ENCODE measurements at places on chromosomes 1 and 21.

GRCh38 chr1:221381910-221382623 is 359.8 kb downstream of the DUSP10 start:
- peak; percentile 13 for DNase-seq

- DNase-seq, result no peak
Observed at GRCh38 chr1:119713749-119714456, 2.2 kb downstream of the PHGDH start.

- DNase-seq, result no peak
Observed at GRCh38 chr1:114298008-114298407, 144.3 kb upstream of the SYT6 start.

- DNase-seq, result peak; percentile 98
Observed at GRCh38 chr1:24018611-24019580, 38.8 kb upstream of the SRSF10 start.

GRCh38 chr1:159091180-159091560 is 14.6 kb upstream of the AIM2 start:
- DNase-seq, result no peak

DNA sequence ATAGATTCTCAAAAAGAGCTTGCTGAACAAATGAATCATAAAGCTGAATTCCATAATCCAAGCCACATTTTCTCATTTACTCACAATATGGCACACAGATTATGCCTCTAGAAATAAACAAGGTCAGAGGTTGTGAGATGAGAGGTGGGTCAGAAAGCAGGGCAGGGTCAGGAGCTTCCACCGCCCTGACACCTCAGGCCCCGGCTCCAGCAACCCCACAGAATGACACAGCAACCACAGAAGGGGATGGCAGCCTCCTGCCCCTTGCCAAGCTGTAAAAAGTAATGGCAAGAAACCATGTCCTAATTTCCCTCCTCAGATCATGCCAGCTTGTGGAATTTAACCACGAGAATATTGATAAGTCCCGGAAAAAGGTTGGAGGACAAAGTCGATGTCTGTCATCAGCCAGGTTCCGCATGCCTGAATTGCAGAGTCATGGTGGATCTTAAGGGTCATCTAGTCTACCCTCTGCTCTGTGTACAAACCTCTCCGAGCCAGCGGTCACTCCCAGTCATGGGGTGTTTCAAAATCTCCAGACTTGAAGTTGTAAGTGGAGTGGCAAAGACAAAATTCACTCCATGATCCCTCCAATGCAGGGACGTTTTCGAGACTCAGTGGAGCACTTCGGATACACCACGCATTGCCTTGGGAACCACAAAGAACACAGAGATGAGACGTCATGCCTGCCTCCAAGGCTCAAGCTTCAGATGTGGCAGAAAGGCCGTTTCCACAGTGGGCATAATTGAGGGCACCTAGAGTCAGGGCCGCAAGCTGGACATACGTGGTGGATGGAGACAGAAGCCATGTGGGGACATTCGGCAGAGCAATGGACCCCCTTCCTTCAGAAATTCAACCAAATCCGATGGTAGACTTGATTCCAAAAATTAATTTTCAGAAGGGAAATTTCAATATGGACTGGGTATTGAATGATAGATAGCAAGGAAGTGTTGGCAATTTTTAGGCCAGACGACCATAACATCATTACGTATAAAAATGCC is 254.0 kb downstream of the TOMM20 start:
- no peak for DNase-seq

- no peak for DNase-seq
Observed at GRCh38 chr1:159699653-159700052, 14.7 kb downstream of the CRP start.

DNA sequence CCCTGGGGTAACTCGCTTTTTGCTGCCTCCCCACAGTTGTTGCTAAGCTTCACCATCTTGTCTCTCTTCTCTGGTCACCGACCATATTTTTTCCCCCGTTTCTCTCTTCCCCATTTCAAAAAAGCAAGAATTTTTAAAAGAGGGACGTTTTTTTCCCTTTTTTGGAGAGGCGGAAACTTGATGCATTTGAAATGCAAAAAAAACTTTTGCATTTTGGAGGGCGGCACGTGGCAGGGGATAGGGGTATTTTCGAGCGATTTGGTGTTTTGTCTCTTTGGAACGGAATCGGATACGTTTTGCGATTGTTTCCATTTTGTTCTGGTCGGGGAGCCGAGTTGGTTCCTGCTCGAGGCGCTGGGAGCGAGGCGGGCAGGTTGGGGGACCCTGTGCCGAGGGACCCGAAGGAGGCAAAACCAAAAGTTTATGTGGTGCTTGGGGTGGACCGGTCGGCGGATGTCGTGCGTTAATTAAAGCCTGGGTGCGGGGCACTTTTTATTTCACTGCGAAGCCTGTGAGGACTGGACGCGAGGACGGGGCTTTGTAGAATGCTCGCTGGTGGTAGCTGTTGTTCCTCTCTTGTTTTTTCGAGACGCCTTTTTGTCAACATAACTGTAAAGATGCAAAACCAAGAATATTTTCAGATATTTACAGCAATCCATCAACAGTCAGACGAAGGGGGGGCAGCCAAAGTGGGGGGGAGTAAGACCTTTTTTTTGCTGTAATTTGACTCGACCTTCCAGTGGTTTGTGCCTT is 884 bp downstream of the H3-3A start:
- peak; percentile 48 for DNase-seq

DNA sequence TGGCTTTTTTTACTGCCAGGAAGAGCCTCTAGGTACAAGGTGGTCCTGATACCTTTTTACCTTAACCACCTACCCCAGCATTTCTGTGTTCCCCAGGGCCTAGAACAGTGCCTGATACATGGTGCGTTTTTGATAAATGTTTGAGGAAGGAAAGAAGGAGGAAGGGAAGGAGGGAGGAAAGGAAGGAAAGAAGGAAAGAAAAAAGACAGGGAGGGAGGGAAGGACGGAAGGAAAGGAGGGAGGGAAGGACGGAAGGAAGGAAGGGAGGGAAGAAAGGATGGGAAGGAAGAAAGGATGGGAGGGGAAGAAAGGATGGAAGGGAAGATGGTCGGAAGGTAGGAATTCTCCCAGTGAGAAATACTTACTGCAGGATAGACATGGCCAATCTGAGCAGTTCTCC is 12.0 kb upstream of the MAGOH start:
- no peak for DNase-seq

All from HCEC 1CT (cell line).